ENCODE measurements at places on chromosomes 16 and 17. TPM values are rescaled to one million over a fixed set of nuclear protein-coding genes. Genes with fewer than 3 reads are reported as not detected.

DNA sequence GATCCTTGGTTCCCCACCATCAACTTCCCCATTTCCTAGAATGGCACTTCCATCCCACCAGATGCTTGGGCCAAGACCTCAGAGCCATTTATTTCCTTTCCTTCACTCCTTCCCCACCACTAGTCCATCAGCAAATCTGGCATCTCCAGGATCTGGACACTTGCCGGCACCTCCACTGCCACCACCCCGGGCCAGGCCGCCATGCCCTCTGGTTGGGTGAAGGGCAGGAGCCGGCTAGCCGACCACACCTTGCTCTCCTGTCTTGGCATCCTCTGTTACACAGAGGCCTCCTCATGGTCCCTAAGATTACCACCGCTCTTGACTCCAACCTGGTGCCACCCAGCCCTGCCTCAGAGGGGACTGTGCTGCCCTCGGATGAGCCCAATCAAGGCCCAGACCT lies 104.5 kb downstream of the RMI2 start:
- H3K27ac ChIP-seq = no peak overlapping the region
- H3K4me1 ChIP-seq = no peaks in the 10 kb centered on the region
- no peak for DNase-seq
- no peaks in the 10 kb centered on the region for H3K36me3 ChIP-seq

- H3K4me3 ChIP-seq = no peak overlapping the region
- no peak for DNase-seq
- no peaks in the 10 kb centered on the region for H3K27me3 ChIP-seq
Observed at GRCh38 chr17:73118139-73118538, 25.7 kb upstream of the SLC39A11 start.

Gene CDH8
- 14.3 TPM for total RNA-seq

Gene PPY
- not detected for total RNA-seq

Gene ABCC12
- 0.07 TPM for total RNA-seq
